ENCODE measurements at places on chromosomes 3 and 15.

- DNase-seq, result no peak
Observed at GRCh38 chr3:193777524-193777923, 184.5 kb downstream of the OPA1 start.

DNA sequence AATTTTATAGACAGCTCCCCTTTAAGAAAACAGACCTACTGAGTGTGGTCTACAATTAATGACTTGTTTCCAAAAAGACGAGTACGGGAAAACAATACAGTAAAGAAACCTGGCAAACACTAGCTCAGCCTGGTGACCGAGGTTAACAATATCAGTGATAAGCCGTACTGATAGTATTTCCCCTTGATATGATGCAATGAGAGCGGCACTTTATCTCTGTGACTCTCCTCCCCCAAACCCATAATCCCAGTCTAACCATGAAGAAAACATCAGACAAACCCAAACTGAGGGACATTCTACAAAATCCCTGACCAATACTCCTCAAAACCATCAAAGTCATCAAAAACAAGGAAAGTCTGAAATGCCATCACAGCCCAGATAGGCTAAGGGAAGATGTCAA lies 8.2 kb downstream of the DENND4A start:
- DNase-seq, result no peak

- no peak for DNase-seq
Observed at GRCh38 chr15:67715170-67715569, 110.1 kb upstream of the SKOR1 start.

- DNase-seq, result peak; percentile 74
Observed at GRCh38 chr15:77959432-77959879, 118.1 kb downstream of the TBC1D2B start.

DNA sequence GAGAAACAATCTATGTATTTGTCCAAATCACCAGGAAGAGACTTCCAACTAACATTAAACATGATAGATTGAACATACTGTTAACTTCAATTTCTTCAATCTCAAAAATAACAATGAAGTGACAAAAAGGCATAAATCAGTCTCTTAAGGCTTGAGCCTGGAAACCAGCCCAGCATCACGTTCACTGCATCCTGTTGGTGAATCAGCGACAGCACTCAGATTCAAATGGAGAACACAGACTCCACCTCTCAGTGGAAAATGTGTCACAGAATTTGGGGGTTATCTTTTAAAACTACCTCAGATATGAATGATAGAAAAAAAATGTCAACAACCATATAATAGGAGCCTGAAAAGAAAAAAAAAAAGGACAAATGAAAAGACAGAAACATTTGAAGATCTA lies 212.0 kb downstream of the MINAR1 start:
- DNase-seq, result peak; percentile 6

DNA sequence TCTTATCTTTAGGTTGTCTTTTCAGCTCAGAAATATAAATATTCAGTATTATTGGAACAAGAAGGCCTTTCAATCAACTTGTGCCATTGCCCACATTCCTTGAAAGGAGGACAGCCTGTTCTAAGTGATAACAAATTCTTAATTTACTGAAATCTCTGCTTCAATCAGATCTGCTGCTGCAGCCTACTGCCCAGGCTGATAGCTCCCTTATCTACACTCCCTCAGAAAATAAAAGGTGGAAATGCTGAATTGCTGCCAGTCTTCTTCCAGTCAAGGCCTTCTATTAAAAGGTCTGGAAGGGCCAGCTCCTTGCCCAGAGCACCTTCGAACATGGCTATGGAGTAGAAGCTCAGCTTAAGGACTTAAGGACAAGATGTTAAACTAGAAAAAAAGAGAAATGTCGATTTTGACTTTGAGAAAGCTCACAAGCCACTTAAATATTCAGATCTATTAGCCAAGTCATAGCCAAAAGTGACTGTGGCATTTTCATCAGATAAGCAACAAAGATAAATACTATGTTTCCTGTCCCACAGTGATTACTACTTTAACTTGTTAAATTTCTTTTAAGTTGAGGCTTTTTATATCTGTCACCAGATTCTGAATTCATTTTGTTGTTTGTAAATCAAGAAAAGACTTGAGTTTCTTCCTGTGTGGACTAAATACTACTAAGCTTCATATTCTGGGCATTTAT lies 480.5 kb upstream of the CBLB start:
- DNase-seq, result no peak

DNA sequence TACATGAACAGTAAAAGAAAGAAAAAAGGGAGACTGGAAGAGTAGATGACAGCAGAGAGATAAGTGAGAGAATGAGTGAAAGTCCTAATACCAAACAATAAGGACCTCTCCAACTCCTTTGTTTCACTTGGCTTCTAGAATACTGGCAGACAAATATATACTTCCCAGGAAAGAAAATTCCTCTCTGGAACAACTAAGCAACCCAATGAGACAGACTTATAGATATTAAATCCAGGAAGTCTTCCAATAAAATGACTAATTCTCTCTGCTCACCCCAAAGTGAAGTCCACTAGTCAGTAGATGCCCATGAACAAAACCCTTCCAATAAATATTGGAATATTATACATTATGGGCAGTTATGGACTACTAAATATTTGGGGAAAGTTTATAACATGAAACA lies 114.2 kb downstream of the NEDD4 start:
- no peak for DNase-seq

DNA sequence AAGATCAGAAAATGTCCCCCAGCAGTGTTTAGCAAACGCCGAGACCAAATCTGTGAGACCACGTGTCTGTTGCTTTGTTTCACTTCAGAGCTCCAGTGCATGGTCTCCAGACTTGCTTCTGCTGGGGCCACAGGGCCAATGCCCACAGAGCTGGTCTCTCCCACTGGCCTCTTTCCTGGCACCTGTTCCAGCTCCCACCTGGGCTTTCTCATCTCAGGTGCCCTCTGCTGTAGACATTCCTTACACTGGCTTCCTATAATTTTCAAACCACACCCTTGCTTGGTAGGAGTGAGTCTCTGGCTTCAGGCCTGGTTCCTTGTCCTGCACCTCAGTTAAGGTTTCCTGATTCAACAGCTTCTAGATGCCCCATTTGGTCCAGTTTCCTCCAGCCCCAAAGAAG lies 243.1 kb downstream of the ADAMTS17 start:
- DNase-seq, result no peak

GRCh38 chr15:96412045-96412905 lies 81.8 kb downstream of the NR2F2 start:
- no peak for DNase-seq

- no peak for DNase-seq
Observed at GRCh38 chr3:135246027-135246426, 451.0 kb downstream of the EPHB1 start.

DNA sequence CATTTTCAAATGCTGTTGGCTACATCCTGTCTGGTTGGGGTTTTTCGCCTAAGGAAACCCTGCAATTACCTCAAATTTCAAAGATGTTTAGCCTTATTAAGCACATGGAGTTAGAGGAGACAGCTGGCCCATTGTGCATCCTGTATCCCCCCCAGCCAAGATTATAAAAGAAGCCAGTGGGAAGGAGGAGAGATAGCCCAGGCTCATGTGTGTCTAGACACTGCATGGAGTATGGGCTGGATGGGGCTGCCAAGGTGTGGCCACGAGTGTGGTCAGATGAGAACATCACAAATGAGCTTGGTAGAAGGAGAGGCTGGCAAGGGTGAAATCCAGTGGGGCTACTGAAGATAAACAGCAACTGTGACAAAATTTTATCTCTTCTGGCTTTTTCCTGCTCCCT lies 270.0 kb upstream of the TBC1D5 start:
- DNase-seq, result no peak

- no peak for DNase-seq
Observed at GRCh38 chr15:61841466-61841865, 218.8 kb downstream of the VPS13C start.

DNA sequence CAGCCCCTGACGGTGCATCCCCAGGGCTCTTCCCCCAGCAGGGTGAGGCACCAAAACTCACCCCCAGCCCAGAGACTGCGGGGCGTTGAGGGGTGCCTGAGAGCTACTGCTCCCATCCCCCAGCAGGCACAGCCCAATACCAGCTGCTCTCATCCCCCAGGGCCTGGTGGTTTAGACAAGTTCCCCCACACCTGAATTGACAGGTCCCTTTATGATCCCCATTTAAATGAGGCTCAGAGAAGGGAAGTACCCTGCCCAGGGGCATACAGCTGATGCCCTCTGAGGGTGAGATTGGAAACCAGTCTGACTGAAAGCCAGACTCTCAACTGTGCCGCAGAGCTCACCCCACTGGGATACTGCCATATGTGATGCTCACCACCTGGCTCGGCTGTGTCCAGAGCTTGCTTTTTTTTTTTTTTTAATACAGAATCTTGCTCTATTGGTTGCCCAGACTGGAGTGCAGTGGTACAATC lies 20.1 kb downstream of the DUSP7 start:
- no peak for DNase-seq

DNA sequence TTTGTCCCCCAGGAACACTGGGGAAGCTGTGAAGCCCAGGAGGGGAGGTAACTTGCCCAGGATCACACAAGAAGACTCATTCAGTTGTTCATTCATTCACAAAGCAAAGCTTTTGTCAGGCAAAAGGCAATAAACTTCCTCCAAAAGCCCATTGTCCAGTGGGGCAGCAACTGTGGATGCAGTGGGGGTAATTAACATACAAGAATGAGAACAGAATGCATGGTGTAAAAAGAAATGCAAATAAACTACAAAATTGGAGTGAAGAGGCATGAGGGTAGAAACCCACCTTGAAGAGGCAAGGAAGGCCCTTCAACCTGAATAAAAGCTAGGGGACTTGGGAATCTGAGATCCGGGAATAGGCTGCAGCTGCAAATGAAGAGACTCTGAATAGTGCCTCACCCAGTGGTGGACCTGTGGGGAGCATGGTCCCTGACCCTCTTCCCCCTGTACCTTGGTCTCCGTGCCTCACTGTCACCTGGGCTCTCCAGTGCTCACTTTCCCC lies 363.6 kb downstream of the CLSTN2 start:
- no peak for DNase-seq

DNA sequence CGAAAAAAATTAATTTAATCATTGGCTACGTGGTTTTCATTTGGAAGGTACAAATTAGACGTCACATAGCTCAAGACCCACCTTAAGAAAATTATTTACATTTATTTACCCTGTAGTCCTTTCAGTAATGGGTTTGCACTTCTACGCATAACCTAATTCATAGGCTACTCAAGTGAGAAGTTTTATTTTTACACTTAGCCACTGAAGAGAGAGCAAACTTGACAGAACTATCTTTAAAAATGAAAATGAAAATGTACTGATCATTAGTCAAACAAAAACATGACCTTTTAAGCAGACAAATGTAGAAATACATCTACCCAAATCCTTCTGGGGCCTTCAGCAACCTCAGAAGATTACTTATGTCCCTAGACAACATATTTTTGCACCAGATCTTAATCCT lies 269.4 kb upstream of the TTC14 start:
- DNase-seq, result no peak

DNA sequence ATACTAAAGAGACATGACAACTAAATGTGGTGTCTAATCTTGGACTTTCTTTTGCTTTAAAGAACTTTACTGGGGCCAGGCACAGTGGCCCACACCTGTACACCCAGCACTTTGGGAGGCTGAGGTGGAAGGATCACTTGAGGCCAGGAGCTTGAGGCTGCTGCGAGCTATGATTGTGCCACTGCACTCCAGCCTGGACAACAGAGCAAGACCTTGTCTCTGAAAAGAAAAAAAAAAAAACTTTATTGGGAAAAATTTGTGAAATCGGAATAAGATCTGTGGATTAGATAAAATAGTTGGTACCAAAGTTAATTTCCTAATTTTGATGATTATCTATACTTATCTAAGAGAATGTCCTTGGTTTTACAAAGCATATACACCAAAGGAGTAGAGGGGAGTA lies 34.4 kb upstream of the USP3 start:
- DNase-seq, result no peak

- DNase-seq, result no peak
Observed at GRCh38 chr15:80264031-80264430, 12.0 kb upstream of the CTXND1 start.

GRCh38 chr15:61025781-61026180 lies 203.3 kb downstream of the RORA start:
- DNase-seq, result no peak

DNA sequence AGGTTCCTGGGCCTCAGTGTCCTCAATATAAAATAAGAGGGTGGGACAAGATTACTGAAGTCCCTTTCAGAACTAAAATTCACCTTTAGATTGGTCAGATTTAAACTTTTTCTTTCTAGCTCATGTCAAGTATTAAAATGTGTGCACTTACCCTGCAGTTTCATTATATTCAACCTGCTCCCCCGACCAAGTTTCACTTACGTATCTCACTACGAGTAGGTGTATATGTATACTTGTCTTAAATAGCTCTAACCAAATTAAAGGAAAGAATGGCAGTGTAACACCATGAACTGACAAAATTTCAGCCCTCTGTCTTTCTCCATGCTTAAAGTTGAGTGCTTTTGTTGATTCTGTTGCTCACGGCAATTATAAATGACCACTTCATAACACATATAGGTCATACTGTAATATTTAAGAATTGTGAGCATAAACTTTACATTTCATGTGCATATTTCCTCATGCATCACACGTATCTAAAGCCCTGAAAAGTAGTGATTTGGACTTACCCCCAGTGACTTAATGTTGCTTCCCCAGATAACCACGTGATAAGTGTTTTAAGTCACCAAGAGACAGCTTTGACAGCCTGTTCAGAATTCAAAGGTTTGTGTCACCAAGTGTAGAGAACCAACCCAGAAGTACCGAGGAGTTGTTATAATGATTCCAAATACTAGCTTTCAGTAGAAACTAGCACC lies 70.0 kb downstream of the PGPEP1L start:
- no peak for DNase-seq

- DNase-seq, result no peak
Observed at GRCh38 chr3:135629701-135630408, 335.7 kb upstream of the PPP2R3A start.

Measured in activated naive CD8-positive, alpha-beta T cell treated with anti-CD3 and anti-CD28 coated beads for 36 hours (primary cell).